NCI-H1092 treated with DMSO at 0.1 percent for 48 hours (cell line): ENCODE measurements at places on chromosomes 7 and 10.

GRCh38 chr10:14736600-14737081 lies 38.1 kb downstream of the FAM107B start:
- DNase-seq = no peak

GRCh38 chr10:43945094-43945730 lies 296.5 kb upstream of the ZNF32 start:
- no peak for DNase-seq

DNA sequence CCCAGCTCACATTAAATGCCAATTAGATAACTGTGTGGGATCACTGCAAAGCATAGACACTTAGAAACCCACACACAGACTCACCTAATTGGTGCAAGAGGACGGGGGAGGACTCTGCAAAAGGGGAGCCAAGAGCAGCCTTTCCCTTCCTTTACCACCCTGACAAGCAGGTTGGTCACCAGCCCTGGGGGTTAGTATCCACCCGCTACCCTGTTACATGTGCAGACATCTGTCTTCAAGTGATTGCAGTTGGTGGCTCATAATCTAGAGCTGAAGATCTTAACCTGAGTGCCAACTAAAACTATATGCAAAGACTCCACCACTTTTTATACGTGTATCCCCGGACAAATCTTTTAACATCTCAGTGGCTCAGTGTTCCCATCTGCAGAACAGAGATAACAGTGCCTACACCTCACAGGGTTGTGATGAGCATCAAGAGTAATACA lies 56.9 kb downstream of the SORBS1 start:
- DNase-seq = no peak

DNA sequence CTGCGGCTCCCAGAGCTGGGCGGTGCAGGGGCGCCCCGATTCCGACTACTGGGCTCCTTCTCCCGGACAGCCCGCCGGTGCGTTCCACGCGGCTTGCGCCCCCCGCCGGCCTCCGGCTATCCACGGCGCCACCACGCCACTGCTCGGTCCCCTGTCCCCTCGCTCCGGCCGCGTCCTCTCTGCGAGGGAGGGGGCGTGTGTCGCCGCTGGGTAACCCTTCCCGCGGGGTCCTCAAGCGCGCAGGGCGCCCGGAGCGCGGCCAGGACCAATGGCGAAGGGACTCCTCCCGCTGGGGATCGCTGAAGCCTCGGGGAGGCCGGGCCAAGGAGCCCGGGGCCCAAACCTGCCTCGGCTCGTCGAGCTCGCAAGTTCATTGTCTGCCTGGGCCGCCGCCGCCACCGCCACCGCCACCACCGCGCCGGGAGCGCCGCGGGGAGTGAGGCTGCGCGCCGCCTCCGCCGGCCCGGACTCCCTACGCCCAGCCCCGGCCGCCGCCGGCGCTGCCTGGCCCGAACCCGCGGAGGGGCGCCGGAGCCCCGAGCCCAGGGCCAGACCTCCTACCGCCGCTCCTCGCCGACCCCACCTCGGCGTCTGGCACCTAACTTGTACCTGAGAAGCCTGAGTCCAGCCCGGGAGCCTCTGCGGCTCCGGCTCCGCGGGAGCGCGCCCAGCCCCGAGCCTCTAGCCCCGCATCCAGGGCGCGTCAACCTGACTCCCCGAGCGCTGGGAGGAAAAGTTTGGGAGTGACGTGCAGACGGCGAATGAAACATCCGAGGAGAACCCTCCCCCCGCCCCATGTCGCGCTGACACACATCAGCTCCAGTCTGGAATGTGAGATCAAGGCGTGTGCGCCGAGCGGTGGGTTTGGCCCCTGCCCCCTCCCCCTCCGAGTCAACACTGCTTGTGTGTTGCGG lies at the start of gene CHST15:
CHST15 (minus strand) TSS at position 739 of the 914 bp plus-strand sequence. CDS start 47,386 bp downstream, outside the sequence.
- peak; percentile 14 for DNase-seq

- DNase-seq = no peak
Observed at GRCh38 chr7:111045449-111045848, 45.5 kb upstream of the LRRN3 start.
